Naive thymus-derived CD4-positive, alpha-beta T cell (primary cell): ENCODE measurements at places on chromosomes 5 and 9. TPM values are rescaled to one million over a fixed set of nuclear protein-coding genes. Genes with fewer than 3 reads are reported as not detected.

The PLCXD3 gene
- not detected for total RNA-seq

DNA sequence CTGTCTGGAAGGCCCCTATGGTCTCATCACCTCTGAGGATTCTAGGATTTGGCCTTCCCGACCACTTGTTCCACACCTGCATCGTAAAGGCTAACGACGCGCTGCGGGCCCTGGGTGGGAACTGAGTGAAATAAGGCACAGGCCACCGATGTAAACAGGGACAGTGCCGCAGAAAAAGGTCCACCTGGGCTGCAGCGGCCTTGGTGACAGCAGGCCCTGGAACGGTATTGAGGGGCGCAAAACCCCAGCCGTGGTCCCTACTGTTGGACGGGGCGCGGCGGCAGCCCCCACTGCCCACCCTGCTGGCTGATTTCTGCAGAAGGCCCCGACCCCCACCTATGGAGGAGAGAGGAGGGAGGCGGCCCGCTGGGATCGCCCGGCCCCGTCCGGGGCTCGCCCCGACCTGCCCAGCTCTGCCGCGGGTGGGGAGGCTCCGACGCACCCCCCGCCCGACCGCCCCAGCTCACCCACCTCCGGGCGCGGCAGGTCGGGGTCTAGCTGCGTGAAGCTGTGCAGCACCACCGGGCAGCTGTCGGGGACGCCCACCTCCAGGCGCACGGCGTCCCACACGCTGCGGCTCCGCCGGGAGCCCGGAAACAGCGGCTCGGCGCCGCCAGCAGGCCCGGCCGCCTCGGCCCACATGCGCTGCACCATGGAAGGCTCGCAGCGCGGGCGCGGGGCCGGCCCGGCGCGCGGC lies 391 bp downstream of the RALGDS start:
- H3K4me1 ChIP-seq = peaks cover 22% of the 10 kb centered on the region
- no peaks in the 10 kb centered on the region for H3K27me3 ChIP-seq
- no peak for DNase-seq
- H3K4me3 ChIP-seq = peak overlapping the region; percentile 58
- H3K27ac ChIP-seq = peak overlapping the region; percentile 80

The SLC28A3 gene
- not detected for total RNA-seq

DNA sequence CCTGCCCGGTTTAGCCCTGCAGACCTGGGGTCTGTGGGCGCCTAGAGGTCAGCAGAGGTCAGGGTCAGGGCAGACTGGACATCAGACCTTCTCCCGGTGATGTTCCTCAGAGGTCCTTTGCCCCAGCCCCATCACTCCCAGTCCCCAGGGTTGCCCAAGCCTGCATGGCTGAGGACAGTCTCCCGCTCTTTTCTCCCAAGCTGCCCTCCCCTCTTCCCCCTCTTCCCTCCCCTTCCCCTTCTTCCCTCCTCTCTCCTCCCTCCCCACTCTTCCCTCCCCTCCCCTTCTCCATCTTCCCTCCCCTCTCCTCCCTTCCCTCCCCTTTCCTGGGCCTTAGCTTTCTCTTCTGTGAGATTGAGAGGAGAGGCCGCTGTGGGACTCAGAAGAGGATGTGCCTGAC lies 10.4 kb downstream of the LHX3 start:
- peaks cover 10% of the 10 kb centered on the region for H3K27me3 ChIP-seq
- no peaks in the 10 kb centered on the region for H3K4me1 ChIP-seq
- no peak for DNase-seq

GRCh38 chr5:106860398-106861044 lies 810.2 kb downstream of the EFNA5 start:
- no peaks in the 10 kb centered on the region for H3K4me1 ChIP-seq
- no peaks in the 10 kb centered on the region for H3K36me3 ChIP-seq
- H3K27me3 ChIP-seq = no peaks in the 10 kb centered on the region
- H3K4me3 ChIP-seq = no peak overlapping the region
- no peak for DNase-seq
- H3K27ac ChIP-seq = no peak overlapping the region

- H3K4me3 ChIP-seq = peak overlapping the region; percentile 27
- no peaks in the 10 kb centered on the region for H3K27me3 ChIP-seq
- DNase-seq = peak; percentile 88
- H3K4me1 ChIP-seq = peaks cover 6% of the 10 kb centered on the region
- no peaks in the 10 kb centered on the region for H3K36me3 ChIP-seq
Observed at GRCh38 chr9:137236238-137236935, 4.7 kb upstream of the TUBB4B start.

DNA sequence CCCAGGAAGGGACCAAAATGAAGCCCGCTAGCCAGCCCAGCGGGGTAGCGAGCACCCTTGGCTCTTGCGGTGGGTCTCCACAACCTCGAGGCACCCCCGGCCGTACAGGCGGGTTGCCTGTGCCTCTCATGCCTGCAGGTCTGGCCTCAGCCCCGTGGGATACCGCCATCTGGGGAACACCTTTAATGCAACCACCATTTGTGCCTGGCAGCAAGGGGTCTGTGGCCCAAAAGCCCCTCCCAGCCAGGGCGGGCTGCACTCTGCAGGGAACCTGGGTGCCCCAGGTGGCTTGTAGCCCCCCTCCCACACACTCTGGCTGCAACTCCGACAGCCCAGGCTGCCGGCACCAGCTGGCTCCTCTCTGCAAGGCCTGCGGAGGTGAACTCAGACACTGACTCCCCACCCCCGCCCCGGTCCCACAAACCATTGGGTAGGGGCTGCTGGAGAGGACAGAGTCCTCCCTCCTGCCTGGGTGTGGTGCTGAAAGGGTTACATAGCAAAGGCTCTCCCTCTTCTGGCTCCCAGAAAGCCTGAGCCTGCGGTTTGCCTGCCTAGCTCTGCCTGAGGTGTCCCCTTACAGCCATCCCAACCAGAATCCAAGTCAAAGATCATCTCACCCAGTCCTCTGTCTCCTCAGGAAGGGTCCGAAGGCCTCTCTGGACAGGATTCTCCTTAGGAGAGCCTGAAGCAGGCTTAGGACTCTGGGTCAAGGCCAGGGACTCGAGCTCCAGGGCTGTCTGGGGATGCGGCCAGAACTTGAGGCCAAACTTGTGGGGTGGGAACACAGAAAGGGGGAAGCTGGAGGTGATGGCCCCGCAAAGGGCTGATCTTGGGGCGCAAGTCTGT lies 109.4 kb downstream of the PSD2 start:
- peaks cover 4% of the 10 kb centered on the region for H3K27me3 ChIP-seq
- H3K4me1 ChIP-seq = no peaks in the 10 kb centered on the region
- no peak for DNase-seq
- no peaks in the 10 kb centered on the region for H3K36me3 ChIP-seq

The SLIT3 gene
- not detected for total RNA-seq

The GALNT12 gene
- 11.4 TPM for total RNA-seq

- H3K4me3 ChIP-seq = no peak overlapping the region
- DNase-seq = no peak
- no peaks in the 10 kb centered on the region for H3K4me1 ChIP-seq
Observed at GRCh38 chr5:158736150-158736870, 363.4 kb downstream of the EBF1 start.

GRCh38 chr5:106127341-106127781 lies 1543.4 kb downstream of the EFNA5 start:
- DNase-seq = no peak
- H3K36me3 ChIP-seq = no peaks in the 10 kb centered on the region
- no peak overlapping the region for H3K4me3 ChIP-seq
- H3K4me1 ChIP-seq = no peaks in the 10 kb centered on the region
- H3K27ac ChIP-seq = no peak overlapping the region

The XRCC4 gene
- 7.4 and 10.5 TPM in 2 replicates for total RNA-seq

GRCh38 chr5:61621202-61621650 lies 289.2 kb downstream of the ZSWIM6 start:
- no peak overlapping the region for H3K27ac ChIP-seq
- H3K4me3 ChIP-seq = no peak overlapping the region
- no peaks in the 10 kb centered on the region for H3K27me3 ChIP-seq
- no peaks in the 10 kb centered on the region for H3K36me3 ChIP-seq
- no peaks in the 10 kb centered on the region for H3K4me1 ChIP-seq

The WNK2 gene
- total RNA-seq = 0.32 TPM

DNA sequence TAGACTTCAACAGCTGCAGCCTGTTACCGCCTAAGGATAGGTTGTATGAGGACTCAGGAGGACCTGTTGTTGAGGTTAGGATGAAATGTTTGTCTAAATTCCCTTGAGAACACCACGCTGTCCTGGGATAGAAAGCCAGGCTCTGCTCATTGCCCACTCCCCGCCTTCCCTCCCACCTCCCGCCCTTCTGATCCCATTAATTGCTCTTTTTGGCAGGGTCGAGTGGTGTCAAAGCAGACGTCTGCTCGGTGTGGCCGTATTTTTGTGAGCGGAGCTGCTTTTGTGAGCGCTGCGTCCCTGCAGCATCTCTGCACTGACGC lies 62.3 kb downstream of the SPATA31C2 start:
- no peak overlapping the region for H3K27ac ChIP-seq
- DNase-seq = no peak
- peaks cover 6% of the 10 kb centered on the region for H3K4me1 ChIP-seq
- H3K27me3 ChIP-seq = peaks cover 3% of the 10 kb centered on the region
- H3K4me3 ChIP-seq = peak overlapping the region; percentile 39

- H3K4me1 ChIP-seq = no peaks in the 10 kb centered on the region
- no peaks in the 10 kb centered on the region for H3K27me3 ChIP-seq
- no peak overlapping the region for H3K4me3 ChIP-seq
- H3K36me3 ChIP-seq = no peaks in the 10 kb centered on the region
- DNase-seq = no peak
Observed at GRCh38 chr9:83355024-83355444, 183.2 kb downstream of the FRMD3 start.

The SAP30L gene
- total RNA-seq = 45.7 TPM

- peaks cover 9% of the 10 kb centered on the region for H3K36me3 ChIP-seq
- no peaks in the 10 kb centered on the region for H3K27me3 ChIP-seq
- H3K4me1 ChIP-seq = peaks cover 87% of the 10 kb centered on the region
- H3K27ac ChIP-seq = peak overlapping the region; percentile 84
- no peak for DNase-seq
Observed at GRCh38 chr9:127963359-127964064, 17.3 kb downstream of the EEIG1 start.

DNA sequence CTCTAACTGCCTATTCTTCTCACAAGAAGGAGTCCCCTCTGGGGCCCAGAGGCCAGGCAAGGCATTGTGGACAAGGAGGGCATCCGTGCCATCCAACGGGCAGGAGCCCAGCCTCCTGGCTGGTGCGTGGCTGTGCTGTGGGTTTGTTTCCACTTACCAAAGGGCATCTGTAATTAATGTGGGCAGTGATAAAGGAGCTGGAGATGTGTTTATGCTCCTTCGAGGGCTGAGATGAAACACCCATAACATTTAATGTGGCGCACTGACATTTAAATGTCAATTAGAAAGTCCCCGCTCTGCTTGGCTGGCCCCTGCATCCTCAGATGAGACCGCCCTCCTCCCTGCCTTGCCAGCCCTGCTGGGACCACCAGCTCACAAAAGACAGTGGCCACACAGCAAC lies 57.1 kb downstream of the KCNIP1 start:
- no peak overlapping the region for H3K27ac ChIP-seq
- H3K4me3 ChIP-seq = no peak overlapping the region
- no peaks in the 10 kb centered on the region for H3K4me1 ChIP-seq
- H3K36me3 ChIP-seq = no peaks in the 10 kb centered on the region

DNA sequence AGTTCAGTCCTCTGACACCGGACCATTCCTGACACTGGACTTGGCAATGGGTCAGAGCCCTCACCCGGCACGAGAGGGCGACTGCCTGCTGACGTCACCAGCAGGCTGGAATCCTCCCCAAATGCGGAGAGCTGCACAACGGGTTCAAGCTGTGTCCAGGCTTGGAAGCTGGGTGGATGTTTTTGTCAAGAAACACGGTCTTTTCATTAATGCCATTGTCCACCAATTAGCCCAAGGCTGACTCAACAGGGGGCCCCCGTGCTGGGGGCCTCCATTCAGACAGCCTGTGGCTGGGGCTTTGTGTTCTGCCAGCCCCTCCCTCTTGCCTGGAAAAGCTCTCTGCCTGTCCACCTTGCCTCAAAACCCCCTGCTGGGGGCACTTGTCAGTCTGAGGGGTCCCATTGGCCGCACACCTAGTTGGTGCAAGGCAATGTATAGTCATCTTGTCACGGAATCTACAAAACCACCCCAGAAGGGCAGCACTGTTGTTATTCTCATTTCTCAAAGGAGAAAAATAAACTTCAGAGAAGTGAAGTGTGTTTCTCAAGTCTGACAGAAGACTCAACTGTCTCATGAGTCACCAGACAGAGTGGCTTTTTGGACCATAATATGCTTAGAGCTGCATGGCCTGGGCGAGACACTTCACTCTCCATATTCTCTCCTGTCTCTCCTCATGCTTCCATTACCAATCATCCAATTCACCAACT lies 24.6 kb downstream of the NDUFA8 start:
- no peaks in the 10 kb centered on the region for H3K36me3 ChIP-seq
- no peaks in the 10 kb centered on the region for H3K4me1 ChIP-seq
- DNase-seq = no peak
- no peak overlapping the region for H3K27ac ChIP-seq
- no peak overlapping the region for H3K4me3 ChIP-seq

The PKD2L2 gene
- total RNA-seq = 0.28 and 0.46 TPM in 2 replicates

The C9orf50 gene
- total RNA-seq = not detected

GRCh38 chr5:9547122-9547947 lies 1.5 kb upstream of the SEMA5A start:
- H3K36me3 ChIP-seq = no peaks in the 10 kb centered on the region
- no peak overlapping the region for H3K27ac ChIP-seq
- DNase-seq = no peak
- no peak overlapping the region for H3K4me3 ChIP-seq
- no peaks in the 10 kb centered on the region for H3K4me1 ChIP-seq
- no peaks in the 10 kb centered on the region for H3K27me3 ChIP-seq

DNA sequence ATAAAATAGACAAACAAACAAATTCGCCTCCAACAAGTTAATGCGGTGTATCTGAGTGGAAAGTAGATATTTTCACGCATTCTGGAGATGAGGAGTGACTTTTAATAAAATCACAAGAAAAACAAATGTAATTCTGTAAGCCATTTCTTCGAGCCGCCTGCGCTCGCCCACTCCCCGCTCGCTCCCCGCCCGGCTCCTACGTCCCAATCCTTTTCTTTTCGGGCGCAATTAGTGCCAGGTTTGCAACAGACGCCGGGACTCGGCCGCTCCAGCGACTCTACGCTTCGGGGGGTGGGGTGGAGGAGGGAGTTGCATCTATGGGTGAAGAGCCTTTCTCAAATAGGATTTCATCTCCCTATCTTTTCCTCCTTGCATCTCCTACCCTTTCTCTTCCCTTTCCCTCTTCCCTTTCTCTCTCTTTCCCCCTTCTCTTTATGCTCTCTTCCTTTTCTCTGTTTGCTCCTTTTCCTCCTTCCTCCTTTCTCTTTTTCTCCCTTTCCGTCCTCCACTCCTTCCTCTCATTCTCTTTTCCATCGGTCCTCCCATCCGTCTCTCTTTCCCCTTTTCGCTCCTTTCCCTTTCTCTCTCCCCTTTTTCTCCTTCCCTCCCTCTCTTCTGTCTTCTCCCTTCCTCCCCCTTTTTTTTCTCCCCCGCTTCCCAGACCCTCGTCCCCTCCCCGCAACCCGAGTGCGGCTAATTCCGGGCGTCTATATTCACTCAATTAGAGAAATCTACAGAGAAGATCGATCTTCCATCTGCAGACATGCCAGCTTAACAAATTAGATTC lies 6.1 kb upstream of the OTP start:
- no peak overlapping the region for H3K4me3 ChIP-seq
- peaks cover 7% of the 10 kb centered on the region for H3K4me1 ChIP-seq
- no peaks in the 10 kb centered on the region for H3K36me3 ChIP-seq
- H3K27me3 ChIP-seq = peaks cover 23% of the 10 kb centered on the region

GRCh38 chr9:33329117-33329563 lies 38.8 kb downstream of the NFX1 start:
- no peaks in the 10 kb centered on the region for H3K36me3 ChIP-seq
- no peaks in the 10 kb centered on the region for H3K4me1 ChIP-seq
- H3K27ac ChIP-seq = no peak overlapping the region
- no peak overlapping the region for H3K4me3 ChIP-seq

GRCh38 chr9:93896093-93896492 lies 59.1 kb downstream of the BARX1 start:
- no peaks in the 10 kb centered on the region for H3K36me3 ChIP-seq
- peaks cover 28% of the 10 kb centered on the region for H3K4me1 ChIP-seq
- no peak for DNase-seq
- no peak overlapping the region for H3K4me3 ChIP-seq
- H3K27ac ChIP-seq = no peak overlapping the region
- no peaks in the 10 kb centered on the region for H3K27me3 ChIP-seq
